ENCODE measurements at places on chromosomes 2 and 18.

DNA sequence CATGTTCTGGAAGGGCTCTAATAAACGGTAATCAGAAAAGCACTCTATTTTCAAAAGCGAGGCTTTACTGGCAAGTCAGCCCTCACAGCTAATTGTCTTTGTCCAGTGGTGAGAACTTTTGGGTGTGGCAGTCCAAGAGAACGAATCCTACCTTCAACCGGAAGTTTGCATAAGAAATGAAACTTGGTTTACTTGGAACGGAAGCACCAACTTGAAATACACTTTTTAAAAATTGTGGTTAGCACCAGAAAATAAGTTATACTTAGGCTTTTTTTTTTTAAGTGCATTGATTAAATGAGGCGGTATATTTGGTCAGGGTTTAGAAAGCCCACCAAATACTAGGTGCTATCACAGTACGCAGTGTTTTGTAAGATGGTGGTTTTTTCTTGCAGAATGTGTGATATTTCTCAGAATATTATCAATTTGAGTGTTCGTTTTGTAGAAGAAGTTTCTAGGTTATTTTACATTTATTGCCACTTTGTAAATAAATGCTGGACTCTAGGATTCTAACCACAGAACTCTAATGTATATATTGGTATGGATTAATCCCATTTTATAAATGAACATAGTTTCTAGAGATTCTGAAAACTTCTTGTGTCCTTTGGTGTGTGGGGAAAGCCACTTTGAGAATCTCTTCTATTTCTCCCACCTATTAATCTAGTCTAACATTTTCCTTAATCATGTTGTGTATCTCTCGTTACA, 1.2 kb downstream of the MYL12A start:
- peak; percentile 31 for DNase-seq

GRCh38 chr2:40178171-40178778, 273.6 kb downstream of the SLC8A1 start:
- no peak for DNase-seq

- no peak for DNase-seq
Measured at GRCh38 chr18:44904768-44905167, 224.1 kb downstream of the SETBP1 start.

DNA sequence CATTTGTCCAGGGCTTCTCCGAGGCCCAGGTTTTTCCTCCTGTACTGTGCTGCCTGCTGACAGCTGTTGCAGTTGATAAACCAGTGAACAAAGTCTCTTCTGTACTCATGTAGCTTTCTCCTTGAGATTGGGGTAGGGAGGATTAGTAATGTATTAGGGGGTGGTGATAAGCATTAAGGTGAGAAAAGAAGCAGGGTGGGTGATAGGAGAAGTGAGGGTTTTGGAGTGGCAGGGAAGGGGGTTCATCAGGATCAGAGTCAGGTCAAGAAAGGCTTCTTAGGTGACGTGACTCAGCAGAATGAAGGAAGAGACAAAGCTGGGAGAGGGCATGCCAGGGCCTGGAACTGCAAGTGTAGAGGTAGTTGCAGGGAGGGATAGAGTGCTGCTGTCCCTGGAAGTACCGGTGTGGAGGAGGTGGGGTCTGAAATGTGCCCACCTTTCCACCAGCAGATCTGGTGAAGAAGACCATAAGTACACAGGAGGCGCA, 48.7 kb downstream of the PKP4 start:
- DNase-seq, result no peak

DNA sequence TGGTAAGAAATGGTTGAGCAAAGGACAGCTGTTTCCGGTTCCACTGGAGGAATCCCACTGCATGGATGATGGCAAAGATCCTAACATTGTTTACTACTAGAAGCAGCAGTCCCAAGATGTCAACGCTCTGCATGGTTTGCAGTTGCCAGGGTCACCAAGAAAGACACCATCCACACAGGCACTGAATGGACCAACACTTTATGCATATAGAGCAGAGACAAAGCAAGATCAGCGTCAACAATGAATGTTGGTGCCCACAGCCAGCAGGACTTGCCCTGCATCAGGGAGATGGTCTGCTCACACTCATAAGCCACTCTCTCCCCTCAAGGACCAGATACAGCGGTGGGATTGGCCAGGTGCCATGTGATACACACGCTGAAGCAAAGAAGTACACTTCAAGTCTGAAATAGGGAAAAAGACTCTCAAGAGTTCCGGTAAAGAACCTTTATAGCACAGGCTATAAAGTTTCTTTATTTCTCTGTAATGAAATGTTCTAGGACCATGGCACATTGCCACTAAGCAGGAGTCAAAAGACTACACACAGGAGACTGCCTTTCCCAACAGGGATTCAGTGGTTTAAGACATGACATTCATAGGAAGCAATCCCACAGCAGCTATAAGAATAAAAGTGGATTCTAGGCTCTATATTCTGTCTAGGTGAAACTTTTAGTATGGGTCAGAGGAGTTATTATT, 133.2 kb upstream of the EPHA4 start:
- DNase-seq, result no peak

GRCh38 chr2:31322371-31322770, 88.4 kb downstream of the EHD3 start:
- DNase-seq, result no peak

DNA sequence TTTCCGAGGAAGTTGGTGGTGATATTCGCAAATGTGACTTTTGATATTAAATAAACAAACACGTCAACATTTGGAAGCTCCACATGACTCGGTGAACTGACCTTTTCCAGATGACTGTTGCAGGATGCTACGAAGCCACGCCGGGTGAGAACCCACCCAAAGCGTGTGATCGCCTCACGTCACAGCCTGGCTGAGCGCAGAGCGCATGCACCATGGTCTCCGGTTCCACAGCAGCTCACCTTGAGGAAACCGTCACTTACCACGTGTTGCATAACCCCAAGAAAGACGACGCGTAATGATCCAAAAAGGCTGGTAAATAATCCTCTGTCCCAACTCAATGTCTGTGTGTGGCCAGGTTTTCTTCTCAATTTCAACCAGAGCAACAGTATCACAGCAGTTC, 64.5 kb upstream of the CTDP1 start:
- DNase-seq, result no peak

GRCh38 chr2:106977717-106978116, 91.8 kb upstream of the ST6GAL2 start:
- DNase-seq, result no peak

DNA sequence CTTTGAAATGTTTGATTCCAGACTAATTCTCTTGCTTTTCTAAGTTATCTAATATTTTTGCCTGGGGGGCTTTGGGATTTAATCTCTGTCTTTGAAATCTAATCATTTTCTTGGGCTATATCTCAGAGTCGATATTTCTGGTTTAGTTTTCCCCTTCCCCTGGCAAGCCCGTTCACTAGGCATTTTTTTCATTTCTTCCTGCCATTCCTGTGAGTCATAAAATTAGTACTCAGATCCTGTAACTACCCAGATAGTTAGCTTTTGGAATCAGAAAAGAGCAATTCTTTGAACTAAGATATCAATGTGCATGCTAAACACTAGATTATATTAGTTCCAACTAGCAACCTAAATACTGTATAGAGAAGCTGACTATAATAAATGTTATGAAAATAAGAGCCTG, 29.4 kb upstream of the RNF149 start:
- DNase-seq, result no peak

DNA sequence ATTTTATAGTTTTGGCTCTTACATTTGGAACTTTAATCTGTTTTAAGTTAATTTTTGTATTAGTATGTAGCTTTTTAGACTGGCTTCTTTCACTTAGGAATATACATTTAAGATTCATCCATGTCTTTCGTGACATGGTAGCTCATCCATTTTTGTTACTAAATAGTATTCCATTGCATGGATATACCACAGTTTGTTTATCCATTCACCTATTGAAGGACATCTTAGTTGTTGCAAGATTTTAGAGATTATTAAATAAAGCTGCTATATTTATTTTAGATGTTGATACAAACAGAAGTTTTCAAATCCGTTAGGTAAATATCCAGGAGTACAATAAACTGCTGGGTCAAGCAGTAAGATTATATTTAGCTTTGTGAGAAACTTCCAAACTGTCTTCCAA, 58.0 kb upstream of the ZNF521 start:
- no peak for DNase-seq

- DNase-seq, result no peak
Measured at GRCh38 chr2:168317282-168317681, 69.9 kb upstream of the STK39 start.

- no peak for DNase-seq
Measured at GRCh38 chr2:58155160-58155778, 85.9 kb downstream of the FANCL start.

DNA sequence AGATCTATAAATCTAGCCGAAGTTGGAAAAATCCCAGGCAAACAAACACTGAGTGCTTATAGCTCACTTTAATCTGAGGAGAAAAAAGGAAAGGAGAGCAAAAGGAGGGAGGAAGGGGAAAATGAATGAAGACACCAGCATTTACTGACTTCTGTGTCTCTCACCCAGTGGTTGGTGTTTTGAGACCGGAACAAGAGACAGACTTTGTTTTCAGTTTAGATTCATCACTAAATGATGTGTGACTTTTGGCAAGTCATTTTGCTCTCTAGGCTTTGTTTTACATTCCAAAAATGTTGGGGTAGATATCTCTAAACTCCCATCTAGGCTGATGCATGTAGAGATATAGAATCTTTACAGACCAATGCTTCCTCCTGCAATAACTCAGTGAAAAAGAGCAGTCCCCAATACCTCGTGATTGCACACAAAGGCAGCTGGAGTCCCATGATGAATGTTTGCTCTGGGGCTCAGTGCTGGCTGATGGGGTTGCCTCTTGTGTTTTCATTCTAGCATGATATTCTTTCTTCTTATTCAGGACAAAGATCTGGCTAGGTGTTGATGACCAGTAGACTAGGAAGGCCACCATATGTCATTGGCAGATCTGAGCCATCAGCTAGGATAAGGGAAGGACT, 51.4 kb downstream of the TRIB2 start:
- DNase-seq, result no peak

GRCh38 chr2:98459496-98460175, 15.0 kb downstream of the INPP4A start:
- no peak for DNase-seq

GRCh38 chr2:36949845-36950244, 16.5 kb downstream of the STRN start:
- DNase-seq, result no peak

- DNase-seq, result no peak
Measured at GRCh38 chr2:11416931-11417330, 49.0 kb downstream of the E2F6 start.

GRCh38 chr2:144500563-144500962, 19.4 kb downstream of the ZEB2 start:
- DNase-seq, result no peak

DNA sequence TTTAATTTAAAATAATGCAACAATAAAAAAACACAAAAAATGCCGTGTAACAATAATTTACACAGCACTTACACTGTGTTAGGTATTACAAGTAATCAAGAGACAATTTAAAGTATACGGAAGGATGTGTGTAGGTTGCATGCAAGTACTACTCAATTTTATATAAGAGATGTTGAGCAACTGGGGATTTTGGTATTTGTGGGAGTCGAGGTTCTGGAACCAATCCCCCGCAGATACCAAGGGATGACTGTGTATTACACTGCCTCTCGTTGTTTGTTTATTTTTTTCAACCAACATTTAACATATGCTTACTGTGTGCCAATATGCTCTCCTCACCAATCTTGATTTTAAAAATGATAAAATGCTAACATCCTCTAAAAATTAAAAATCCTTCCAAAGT, 24.8 kb downstream of the MAP3K2 start:
- no peak for DNase-seq
